ENCODE measurements at places on chromosomes 12 and 14. TPM values are rescaled to one million over a fixed set of nuclear protein-coding genes. Genes with fewer than 3 reads are reported as not detected.
A peak's percentile ranks its signal among the peaks of the same experiment; 100 is the strongest.

The RPGRIP1 gene
- not detected for total RNA-seq

DNA sequence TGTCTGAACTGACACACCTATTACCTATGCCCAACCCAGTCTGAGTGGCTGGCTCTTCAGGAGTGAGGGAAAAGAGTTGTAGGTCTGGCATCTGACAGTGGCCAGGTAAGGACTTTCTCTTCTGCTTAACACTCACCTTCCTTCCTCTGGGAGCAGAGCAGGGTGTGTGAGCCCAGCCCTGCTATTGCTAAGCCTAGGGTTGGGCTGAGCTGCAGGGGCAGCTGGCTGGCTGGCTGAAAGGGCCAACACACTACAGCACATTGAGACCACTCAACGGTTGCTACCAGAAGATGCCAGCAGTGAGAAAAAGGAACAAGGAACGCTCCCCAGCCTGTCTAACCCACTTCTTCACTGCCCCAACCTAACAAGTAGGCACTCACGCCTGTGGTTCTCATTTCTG lies 201.2 kb downstream of the DPF3 start:
- DNase-seq = no peak

- DNase-seq = no peak
These were observed 14.2 kb upstream of the NEK9 start for GRCh38 chr14:75141062-75141461.

DNA sequence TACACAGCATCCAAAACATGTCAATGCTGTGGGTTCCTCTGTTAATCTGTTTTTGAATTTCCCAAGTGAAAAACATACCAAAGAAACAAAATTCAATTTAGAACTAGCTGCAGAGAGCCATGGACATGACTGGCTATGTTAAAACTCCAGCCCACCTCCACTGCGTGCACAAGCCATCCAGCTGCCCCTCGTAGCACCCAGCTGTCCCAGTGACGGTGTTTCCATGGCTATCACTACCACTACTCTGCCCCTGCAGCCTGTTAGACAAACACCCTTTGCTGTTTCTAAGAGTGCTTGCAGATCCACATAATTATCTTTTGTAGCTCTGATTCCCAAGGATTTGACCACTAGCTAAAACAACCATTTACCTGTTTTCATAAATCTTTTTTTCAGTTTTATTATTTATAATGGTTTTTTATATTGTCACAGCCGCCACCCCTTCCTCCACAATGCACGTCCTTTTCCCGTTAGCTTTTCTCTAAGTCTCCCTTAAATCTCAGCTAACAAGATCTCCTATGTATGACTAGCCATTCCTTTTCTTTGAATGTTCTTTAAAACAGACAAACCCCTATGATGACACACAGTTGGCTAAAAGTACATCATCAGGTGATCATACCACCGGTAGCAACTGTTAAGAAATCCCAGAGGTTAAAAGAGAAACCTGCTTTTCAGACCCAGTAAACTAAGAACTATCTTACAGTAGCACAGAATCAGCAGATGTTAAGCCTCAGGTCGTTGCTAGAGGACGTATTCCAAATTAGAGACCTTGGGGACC lies 37.8 kb upstream of the NAA30 start:
- peak; percentile 6 for DNase-seq

The DTX3 gene
- total RNA-seq = 11.3 TPM

DNA sequence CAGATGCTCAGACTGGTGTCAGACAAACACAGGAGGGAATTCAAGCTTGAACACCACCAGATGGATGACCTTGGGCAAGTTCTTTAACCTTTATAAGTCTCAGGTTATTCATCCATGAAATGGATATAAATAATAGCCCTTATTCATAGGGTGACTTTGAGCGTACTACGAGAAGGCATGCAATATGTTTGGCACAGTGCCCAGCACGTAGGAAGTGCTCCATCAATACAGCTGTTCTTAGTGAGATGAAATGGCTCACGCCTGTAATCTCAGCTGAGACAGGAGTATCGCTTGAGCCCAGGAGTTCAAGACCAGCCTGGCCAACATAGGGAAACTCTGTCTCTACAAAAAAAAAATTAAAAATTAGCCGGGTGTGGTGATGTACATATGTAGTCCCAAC lies 84.8 kb upstream of the FICD start:
- no peak for DNase-seq

The LRRC43 gene
- total RNA-seq = not detected

The IQSEC3 gene
- not detected for total RNA-seq

DNA sequence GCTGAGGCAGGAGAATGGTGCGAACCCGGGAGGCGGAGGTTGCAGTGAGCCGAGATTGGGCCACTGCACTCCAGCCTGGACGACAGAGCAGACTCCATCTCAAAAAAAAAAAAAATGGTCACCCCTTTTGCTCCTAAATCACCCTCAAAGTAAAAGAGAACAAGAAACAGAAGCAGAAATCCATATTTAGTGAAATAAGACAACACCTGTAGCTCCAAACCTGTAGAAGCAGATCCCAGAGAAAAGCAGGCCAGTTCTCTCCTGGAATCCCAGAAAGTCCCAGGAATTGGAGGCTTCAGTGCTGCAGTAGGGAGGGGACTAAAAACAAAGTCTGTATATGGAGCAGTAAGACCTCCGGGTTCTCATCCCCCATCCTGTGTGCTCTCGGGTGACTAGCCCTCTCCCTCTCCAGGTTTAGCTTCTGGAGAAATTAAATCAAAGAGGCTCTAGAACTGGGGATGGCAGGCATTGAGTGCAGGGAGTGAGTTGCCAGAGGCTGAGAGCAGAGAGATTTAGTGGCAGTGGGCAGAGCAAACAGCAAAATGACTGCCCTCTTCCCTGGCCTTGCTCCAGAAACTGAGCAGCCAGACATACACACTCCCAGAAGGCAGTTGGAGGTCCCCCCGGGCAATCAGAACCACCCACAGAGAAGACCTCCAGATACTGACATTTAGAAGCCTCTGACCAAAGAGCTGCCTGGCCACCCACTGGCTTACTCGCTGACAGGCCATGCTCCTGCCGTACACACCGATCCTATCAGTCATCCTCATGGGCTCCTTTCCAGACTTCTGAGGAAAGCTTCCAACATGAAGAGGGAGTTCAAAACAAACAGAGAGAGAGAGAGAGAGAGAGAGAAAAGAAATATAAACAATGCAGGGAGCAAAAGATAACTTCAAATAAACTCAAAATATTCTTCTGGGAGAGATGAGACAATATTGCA lies 6.3 kb upstream of the MLXIP start:
- DNase-seq = peak; percentile 77

The MYH6 gene
- total RNA-seq = not detected

GRCh38 chr14:93003945-93004698 lies 81.2 kb downstream of the CHGA start:
- no peak for DNase-seq

GRCh38 chr14:21108791-21109190 lies 7.9 kb downstream of the TMEM253 start:
- DNase-seq = no peak

DNA sequence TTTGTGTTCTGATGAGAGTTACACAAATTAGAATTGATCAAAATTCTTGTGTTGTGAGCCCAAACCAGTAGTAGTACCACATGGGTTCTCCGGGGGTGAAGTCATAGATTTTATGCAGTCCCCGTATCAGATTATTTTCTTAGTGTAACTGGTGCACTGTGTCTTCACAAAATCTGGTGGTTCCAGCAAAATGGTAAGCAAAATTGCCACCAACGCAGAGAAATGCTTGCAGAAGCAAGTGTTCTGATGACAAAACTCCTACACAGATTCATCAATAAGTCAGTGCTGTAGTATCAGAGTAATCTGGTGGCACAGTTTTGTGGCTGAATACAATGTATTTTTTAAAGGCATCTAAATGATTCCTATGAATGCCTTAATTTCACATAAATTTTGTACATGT lies 1.3 kb upstream of the CACNA2D4 start:
- no peak for DNase-seq

GRCh38 chr12:9699269-9699897 lies 29.9 kb downstream of the CLEC2D start:
- DNase-seq = no peak

- DNase-seq = no peak
These were observed 21.1 kb downstream of the CHGA start for GRCh38 chr14:92943855-92944570.

DNA sequence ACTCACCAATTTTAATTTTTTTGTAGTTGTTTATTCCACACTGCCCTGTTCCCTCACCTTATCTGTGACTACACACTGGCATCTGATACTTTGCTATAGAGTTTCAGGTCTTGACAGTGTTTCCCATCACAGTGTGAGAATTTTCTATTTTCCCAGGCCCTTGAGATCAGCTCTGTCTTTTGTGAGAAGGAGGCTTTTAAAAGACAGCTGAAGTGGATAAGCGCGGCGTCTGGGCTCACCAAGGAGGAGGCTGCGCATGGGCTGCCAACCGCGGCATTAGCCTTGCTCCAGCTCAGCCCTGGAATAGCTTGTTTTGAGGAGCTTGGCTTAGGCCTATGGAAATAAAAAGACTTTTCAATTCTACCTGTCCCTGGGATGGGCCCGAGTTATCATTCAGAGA lies 181.3 kb downstream of the RMST start:
- DNase-seq = no peak

DNA sequence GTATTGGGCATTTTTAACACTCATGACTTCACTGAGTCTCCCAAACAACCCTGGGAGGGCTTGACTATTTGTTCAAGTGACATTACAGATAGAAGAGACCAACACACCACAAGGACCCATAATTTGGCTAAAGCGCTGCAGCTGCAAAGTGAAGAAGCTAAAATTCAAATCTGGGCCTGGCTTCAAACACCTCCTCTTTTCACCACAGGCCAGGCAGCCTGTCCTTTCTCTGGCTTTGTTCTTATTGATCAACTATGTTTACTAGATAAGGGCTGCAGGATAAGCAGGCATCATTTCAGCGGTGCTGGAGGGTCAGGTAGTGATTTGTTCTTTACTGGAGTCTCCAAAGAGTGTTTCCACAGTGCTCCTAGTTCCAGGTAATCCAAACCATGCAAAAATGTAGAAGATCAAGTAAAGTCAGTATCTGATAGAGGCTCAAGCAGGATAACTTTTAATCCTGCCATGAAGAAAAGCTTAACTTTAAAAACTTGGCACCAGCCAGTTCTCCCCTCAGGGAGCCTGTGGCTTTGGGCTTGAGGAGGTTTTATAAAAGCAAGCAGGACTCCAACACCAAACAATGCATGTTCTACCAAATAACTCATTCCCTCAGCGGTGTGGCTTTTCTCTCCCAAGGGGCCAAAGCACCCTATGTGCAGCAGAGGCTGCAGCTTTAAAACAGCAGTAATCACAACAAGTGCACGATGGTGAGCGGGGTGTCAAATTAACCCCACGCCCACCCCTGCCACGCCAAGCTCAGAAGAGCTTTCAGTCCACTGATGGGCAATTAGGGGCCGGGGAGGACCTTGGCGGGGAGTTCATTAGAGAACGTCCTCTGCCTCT lies 16.8 kb downstream of the CLMN start:
- no peak for DNase-seq

All from HT1080 (cell line).